Renal pelvis (tissue), 12 donors: ENCODE measurements at places on chromosomes 2 and 18. TPM values are rescaled to one million over a fixed set of nuclear protein-coding genes. Genes with fewer than 3 reads are reported as not detected.
A peak's percentile ranks its signal among the peaks of the same experiment; 100 is the strongest.

Gene IL18R1
- 2.0 TPM for polyA plus RNA-seq

Gene NEB
- 23.5 TPM for polyA plus RNA-seq

Gene FRZB
- polyA plus RNA-seq = 9.3 TPM

DNA sequence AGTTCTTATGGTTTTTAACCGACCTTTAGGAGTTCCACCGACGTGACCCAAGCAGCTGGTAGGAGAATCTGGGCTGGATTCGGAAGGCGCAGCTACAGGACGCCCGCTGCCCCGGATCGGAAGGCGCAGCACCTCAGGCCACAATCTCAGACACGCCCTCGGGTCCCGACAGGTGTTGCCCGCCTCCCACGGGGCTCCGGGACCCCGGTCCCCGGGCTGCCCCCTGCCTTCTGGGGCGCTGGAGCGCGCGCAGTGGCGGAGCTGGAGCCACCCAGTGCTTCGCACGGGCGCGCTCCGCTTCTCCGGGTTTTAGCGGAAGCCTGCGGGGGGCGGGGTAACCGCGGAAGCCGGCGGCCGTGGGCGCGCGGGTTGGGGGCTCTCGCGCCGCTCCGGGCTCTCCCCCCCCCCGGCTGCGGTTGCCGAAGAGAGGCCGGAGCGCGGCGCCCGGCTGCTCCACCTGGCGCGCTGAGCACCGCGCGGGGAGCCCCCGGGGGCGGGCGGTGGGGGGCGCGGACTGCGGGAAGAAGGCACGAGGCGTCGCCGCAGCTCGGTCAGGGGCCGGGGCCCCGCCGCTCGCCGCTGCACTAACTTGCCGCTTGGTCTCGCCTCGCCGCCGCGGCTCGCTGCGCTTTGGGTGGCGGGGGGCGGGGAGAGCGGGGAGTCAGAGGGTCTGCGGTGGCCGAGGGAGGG, 718.8 kb downstream of the DPP10 start:
- peak; percentile 74 for DNase-seq

- no peak for DNase-seq
These were observed 225.7 kb downstream of the MREG start for GRCh38 chr2:215787565-215788178.

GRCh38 chr2:236343400-236344161, 79.4 kb upstream of the ASB18 start:
- DNase-seq = peak; percentile 79

DNA sequence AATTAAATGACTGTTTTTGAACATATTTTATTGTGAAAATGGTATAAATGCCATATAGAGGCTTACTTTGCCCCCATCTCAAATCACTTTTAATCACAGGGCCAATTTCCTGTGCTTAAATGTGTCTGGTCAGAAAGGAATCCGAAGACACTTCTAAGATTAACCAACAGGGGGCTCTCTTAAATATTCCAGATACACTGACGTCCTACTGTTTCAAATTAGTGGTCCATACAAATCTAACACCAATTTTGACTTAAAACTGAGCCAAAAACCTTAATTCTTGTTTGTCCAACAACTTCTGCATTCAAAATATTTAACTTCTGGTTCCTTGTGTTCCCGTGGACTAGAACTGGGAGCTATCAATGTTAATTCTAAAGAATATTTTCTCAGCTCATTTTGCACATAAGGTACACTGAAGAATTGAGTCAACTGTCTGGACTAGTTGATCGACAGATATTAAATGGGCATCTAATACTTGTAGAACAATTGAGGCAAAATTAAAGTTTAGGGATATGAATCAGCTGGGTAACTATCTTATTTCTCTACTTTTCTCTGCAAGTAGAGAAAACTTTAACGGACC, 557.5 kb downstream of the ARHGAP15 start:
- no peak for DNase-seq

DNA sequence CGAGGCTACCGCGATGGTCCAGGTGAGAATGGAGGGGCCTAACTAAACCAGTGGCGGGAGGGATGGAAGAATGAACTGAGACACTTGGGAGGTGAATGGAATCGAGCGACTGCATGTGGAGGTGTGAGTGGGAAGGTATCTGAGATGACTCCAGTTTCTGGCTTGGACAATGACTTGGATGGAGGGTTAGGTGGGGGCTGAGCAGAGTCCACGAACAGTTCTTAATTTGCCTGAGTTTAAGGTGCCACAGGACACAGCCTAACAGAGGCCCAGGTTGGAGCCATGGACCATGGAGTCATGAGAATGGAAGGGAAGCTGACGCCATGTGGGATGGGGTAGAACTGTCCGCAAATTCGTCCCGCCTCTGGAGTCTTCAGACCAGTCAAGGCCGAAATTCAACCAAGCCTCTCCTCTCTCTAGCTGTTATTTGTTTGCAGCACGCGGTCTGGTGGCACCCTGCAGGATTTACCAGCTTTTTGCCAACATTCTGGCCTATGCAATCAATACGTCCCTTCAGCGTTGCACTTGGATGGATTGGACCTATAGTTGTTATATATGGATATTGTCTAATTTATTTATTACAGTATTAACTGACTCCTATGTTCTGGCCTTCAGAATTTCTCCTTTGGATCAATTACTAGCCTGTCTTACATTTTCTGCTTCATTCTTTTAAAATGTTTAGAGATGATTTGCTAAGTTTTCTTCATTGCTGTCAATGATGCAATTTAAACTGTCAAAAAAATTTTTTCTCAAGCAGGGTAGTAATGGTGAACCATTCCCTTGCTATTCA, 940 bp upstream of the BOLA3 start:
- no peak for DNase-seq

DNA sequence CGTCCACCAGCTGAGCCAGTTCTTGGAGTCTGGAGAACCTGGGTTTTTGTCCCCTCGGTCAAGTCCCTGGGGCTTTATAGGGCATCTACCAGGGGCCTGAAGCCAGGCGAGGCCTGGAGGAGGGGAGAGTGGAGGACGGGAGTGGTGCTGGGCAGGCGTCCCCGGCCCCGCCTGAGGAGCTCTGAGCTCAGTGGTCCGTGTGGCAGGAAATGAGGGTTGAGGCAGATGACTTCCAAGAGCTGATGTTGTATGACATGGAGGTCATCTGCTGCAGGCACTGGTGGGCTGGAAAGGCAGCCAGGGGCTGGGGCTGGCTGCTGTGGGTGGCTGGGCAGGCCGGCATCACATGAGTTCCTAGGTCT, 118.5 kb upstream of the HS6ST1 start:
- peak; percentile 55 for DNase-seq

- no peak for DNase-seq
These were observed 94.5 kb downstream of the SNTG2 start for GRCh38 chr2:1045109-1045508.

- no peak for DNase-seq
These were observed 16.1 kb downstream of the GAREM1 start for GRCh38 chr18:32454593-32454992.

DNA sequence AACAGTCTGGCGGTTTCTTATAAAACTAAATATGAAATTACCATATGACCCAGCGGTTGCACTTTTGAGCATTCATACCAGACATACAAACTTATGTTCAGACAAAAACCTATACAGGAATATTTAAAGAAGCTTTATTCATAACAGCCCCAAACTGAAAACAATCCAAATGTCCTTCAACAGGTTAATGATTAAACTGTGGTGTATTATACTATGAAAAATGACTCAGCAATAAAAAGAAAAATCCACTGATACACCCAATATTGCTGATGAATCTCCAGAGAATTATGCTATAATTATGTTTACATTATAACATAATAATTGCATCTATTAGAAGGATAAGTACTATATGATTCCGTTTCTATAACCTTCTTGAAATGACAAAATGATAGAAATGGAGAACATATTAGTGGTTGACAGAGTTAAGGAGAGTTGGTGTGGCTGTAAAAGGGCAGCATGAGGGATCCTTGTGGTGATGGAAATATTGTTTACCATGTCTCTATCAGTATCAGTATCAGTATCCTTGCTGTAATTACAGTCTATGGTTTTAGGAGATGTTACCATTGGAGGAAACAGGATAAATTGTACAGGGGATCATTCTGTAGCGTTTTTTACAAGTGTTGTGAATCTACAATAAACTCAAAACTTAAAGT, 127.1 kb downstream of the DSC3 start:
- no peak for DNase-seq

DNA sequence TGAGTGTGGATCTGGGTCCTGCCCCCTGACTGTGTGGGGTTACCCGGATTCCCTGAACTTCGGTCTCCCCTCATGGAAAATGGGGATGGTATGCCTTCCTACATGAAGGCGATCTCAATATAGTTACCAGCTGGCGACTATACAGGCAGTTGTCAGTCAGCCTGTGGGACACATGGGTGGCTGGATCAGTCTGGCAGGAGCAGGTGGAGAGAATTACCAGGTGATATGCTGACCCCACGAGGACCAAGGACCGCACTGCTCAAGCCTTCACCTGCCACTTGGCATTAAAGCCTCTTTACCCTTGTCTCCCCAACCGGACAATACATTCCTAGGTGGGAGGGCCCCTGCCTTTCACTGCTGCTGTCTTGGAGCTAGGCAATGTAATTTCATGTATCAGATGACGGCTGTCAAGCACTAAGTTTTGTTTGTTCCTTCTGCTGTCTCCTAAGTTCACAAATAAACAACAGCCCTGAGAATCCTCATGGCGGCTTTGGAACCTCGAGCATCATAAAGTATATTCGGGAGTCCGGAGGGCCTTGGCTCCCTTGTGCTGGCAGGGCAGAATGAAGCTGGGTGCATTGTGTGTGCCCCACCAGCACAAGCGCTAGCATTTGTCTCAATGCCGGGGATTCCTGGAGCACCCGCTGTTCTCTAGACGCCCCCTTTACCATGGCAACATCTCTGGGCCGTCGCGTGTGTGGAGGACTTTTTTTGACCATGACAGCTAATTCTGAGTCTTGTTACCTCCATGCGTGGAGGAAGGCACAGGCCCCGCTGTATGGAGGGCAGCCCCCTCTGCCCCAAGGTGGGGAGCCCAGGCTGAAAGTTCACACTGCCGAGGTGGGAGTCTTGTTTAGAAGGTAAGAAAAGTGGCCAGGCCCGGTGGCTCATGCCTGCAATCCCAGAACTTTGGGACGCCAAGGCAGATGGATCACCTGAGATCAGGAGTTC, 48.6 kb downstream of the PDCL3 start:
- no peak for DNase-seq

DNA sequence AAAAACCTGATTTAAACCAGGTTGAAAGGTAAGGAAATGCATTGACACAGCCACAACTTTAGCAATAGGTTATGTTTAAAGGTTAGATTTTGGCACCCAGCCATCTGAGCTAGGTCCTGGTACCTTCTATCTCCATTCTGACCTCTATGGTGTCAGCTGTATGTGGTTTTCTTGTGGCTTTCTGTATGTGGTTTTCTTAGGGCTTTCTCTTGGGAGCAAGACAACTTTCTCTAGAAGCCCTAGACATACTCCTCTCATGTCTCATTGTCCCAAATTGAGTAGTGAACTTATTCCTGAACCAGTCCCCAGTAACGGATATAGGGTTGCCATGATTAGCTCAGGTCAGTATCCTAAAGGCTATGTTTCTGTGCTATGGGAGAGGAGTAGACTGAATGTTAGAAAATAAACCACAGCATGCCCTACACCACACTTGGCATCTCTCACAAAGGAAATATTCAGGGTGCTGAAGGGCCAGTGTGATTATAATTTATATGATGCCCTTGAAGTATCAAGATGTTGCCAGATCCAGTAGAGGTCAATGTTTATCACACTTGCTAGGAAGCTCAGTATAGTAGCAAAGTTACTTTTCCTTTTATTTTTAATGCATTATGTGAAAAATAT, 176.1 kb downstream of the CAPN13 start:
- no peak for DNase-seq

DNA sequence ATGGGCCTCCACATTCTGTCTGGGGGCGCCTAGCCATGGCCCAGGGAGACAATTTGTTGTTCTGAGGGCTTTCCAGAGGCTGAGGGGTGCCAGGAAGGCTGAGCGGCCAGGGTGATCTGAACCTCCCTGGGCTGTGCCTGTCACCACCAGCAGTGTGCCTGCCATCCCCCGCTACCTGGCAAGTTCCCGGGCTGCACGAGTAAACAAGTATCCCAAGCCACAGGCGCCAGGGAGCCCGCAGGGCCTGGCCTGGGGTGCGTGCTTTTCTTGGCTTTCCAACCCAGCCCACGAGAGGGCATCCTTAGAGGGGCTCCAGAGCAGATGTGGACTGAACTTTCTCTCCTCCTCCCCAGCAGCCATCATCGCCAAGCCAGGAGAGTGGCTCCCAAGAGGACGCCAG, 35.1 kb upstream of the B3GNT7 start:
- no peak for DNase-seq

- no peak for DNase-seq
These were observed 19.3 kb downstream of the MSGN1 start for GRCh38 chr2:17835516-17835915.

GRCh38 chr2:66985906-66986305, 411.2 kb upstream of the ETAA1 start:
- DNase-seq = no peak
